ENCODE measurements at places on chromosomes 11 and 22. TPM values are rescaled to one million over a fixed set of nuclear protein-coding genes. Genes with fewer than 3 reads are reported as not detected.

DNA sequence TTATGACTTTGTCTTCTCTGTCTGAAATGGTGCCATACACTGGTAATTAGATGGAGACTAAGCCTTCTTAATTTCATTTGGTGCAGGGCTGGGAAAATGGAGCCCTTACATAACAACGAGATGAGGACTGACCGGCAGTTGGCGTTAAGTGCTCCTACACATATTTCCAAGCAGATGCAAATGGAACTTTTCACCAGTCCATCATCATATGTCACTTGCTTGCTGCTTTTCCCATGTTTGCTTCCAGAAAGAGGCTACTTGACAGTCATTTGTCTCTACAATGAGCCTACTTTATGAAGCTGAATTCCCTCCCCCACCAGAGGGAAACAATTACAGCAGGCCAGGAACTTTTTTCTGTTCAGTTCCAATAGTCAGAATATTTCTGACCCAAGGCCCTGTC lies 32.6 kb downstream of the SVIP start:
- no peak for DNase-seq

- DNase-seq: no peak
Observed at GRCh38 chr11:128397362-128397761, 190.0 kb downstream of the ETS1 start.

CRACR2B gene
- polyA plus RNA-seq: 1.9 TPM

RAD9A gene
- polyA plus RNA-seq: 10.1 TPM

Data from psoas muscle (tissue), 8 donors.